ENCODE measurements at places on chromosomes 2 and 18.

- DNase-seq = no peak
These were observed 132.5 kb downstream of the FAM161A start for GRCh38 chr2:61721382-61721781.

DNA sequence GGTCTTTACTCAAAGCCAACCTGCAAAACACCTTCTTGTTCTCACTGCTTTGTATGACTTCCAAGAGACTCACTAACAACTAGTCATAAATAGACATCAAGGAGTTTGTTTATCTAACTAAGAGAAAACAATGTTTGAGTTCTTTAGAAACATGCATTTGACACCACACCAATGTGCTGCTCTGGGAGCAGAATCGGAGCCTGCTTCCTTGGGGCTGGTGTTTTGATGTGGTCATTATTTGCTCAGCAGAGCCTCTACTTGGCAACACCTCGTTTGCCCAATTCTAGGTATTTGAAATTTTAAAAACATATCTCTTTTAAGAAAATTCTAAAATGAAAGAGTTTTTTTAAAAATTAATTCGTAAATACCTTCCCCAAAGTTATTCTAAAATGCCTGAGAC, 167.5 kb downstream of the BCL2 start:
- peak; percentile 9 for DNase-seq

GRCh38 chr2:119049968-119050704, 108.1 kb downstream of the MARCO start:
- DNase-seq = no peak

GRCh38 chr2:177758591-177759371, 313.8 kb downstream of the PDE11A start:
- no peak for DNase-seq

GRCh38 chr2:24449344-24449743, 41.7 kb upstream of the NCOA1 start:
- DNase-seq = no peak

DNA sequence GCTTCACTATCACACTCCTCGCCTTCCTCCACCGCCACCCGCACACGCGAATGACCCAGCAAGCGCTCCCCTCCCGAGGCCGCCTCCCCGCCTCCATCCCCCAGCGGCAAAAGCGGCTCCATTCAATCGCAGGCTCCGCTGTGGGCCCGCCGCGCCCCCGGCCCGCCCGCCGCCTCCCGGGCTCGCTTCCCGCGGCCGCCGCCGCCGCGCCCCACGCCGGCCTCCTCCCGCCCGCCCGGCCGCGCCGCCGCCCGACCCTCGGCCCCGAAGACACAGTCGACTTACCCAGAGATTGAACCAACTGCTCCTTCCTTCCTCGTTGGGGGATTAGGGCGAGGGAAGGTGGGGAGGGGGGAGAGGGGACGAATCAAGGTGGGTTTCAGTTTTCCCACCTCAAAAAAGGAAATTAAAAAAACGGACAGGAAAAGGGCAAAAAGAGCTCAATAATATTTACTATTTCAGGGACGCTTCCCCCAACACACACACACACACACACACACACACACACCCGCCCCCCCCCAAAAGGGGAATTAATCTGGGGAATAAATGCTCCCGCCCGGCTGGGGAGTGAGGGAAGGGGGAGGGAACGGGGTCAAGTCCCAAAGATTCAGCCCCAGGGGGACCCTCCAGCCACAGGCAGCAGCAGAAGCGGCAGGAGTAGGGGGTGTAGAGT, 743 bp downstream of the XPO1 start:
- peak; percentile 42 for DNase-seq

DNA sequence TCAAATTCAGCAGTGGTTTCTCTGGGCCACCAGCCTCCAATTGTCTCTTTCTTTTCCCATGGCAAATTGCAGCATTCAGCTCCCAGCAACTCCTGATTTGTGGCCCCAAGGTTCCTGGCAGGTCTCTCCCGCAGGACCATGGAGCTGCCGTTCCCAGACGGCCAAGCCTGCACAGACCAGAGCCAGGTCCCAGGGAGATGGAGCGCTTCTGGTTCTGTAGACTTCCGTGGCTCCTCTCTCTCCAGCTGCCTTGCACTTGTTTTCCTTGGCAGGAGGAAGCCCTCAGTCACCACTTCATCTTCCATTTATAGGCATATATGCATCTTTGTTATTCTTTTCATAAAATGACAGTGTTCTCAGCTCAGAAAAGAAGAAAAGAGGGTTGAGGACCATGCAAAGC, 21.7 kb downstream of the TNP1 start:
- DNase-seq = no peak

DNA sequence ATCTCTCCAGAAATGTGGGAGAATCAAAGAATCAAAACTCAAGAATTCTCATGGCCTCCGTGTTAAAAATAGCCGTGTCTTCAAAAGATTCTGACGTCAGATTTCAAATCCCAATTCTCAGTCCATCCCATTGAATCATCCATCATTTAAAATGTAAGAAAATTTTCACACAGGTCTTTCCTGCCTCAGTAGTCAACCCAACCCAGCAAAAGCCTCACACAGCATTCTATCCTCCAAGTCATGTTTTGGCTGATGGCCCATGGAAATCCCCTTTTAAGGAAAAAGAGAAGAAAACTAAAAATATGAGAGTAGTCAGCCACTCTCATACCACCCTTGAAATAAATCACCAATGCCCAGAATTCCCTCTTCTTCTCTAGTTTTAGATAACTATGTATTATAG, 211.8 kb downstream of the C1D start:
- no peak for DNase-seq

DNA sequence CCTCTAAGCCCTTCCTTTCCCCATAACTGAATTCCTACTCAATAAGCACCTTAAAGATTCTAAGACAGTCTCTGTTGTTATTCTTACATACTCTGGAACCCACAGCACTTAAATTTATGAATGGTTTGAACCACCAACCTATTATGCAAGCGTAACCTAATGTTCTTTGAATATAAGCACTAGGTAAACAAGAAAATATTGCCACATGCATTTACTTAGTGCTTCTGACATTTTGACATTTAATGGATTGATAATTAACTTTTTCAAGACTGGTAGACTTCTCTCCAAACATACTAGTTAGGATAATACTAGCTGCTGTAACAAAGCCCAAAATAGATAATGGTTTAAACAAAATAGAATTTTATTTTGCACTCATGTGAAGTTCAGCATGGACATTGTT, 164.8 kb downstream of the ARHGAP15 start:
- no peak for DNase-seq

DNA sequence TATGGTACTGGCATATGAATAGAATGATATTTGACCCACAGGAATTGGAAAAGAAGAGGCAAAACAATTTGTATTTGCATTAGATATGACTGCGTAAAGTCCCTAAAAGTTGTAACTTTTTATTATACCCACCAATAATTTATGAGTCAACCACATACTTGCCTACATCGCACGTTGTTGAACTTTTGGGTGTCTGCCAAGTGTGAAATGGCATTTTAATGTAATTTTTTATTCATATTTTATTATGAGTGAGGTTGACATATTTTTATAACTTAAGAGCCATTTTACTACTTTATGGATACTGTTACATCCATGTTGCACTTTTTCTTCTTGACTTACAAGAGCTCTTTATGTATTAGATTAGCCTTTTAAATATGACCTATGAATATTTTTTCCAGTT, 4.6 kb downstream of the DSC2 start:
- DNase-seq = no peak

DNA sequence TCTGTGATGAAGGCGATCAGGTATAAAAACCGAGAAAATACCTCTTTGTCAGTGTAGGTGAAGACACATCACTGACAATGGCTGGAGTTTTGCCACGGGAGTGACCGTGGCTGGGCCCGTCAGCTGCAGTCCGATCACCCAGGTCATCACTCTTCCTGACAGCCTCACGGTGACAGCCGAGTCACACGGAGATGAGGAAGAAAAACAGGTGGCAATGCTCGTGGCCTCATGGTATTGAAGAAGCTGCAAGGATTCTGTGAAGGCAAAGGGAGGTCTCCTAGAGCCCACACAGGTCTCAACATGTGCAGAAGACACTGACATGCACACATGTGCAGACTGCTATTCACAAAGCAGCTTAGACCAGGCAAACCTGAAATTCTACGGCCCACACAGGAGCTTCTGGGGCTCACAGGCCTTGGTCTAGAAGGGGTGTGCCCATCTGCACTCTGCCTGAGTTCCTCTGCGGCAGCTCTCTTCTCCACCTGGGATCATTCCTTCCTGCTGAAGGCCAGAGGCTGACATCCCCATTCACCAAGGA, 7.4 kb downstream of the COPS9 start:
- DNase-seq = no peak

GRCh38 chr2:30622452-30622851, 175.4 kb downstream of the LCLAT1 start:
- no peak for DNase-seq

- no peak for DNase-seq
These were observed 687.8 kb downstream of the SLC4A3 start for GRCh38 chr2:220315098-220315823.

- no peak for DNase-seq
These were observed 36.4 kb upstream of the TBR1 start for GRCh38 chr2:161379740-161380139.

DNA sequence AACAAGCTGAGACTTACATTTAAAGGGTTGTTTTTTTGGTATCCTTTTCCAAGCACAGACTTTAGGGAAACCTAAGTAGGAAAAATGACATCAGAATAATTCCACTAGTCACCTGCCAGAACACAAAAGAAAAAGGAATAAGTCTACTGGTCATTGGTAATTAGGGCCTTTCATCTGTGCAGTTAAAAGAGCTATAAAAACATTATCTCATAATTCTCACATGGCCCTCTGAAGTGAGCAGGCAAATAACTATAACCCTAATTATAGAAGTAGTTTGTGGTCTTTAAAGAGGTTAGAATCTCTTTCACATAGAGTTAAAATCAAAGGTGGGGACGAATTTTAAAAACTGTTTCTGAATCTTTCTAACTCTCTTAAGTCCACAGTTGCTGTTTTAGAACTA, 111.1 kb upstream of the B3GNT2 start:
- DNase-seq = no peak

- no peak for DNase-seq
These were observed 2156.0 kb upstream of the PIK3C3 start for GRCh38 chr18:39799006-39799405.

DNA sequence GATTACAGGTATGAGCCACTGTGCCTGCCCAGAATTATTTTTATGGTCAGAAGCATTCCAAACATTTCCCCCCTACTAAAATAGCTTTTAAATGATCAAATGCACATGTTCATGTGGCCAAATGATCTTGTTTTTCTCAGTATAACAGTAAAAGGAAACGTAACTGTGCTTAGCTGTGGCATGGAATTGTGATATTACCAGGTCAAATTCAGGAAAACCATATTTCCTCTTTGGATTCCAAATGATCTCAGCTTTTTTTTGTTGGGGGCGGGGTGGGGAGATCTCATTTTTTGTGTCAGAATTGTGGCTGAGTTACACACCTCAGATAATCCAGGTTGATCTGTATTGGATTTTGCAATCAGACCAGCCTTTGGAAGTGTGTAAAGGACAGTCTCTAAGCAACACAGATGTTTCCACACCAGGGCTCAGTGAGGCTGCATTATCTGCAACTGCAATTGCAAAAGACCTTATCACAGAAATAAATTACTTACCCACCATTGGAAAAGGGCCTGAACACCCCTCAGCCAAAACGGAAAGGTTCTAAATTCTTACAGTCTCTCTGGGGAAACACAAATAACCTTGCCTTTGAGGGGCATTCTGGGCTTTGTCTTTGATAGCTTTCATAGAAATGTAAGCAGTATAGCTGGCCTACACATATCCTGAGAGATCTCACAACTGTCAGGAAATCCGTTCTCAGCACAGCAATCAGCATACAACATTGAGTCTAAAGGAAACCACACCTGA, 8.4 kb downstream of the CASP10 start:
- DNase-seq = no peak

GRCh38 chr2:12303181-12304030, 413.3 kb upstream of the TRIB2 start:
- DNase-seq = no peak

Measured in stimulated activated naive CD4-positive, alpha-beta T cell treated with Interleukin-2 at 50 U/mL for 16 hours (primary cell).